IPS-NIHi11 (cell line): ENCODE measurements at places on chromosomes 7 and 10.

DNA sequence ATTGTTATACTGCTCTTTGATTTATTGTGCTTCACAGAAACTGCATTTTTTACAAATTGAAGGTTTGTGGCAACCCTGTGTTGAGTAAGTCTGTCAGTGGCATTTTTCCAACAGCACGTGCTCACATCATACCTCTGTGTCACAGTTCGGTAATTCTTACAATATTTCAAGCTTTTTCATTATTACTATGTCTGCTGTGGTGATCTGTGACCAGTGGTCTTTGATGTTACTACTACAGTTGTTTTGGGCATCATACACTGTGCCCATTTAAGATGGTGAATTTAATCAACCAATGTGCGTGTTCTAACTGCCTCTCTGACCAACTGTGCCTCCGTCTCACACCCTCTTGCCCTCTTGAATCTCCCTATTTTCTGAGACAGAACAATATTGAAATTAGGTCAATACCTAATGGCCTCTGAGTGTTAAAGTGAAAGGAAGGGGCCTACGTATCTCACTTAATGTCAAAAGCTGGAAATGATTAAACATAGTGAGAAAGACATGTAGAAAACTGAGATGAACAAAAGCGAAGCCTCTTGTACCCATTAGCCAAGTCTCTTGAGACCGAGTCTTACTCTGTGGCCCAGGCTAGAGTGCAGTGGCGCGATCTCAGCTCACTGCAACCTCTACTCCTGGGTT, 20.2 kb upstream of the ASL start:
- DNase-seq = no peak

DNA sequence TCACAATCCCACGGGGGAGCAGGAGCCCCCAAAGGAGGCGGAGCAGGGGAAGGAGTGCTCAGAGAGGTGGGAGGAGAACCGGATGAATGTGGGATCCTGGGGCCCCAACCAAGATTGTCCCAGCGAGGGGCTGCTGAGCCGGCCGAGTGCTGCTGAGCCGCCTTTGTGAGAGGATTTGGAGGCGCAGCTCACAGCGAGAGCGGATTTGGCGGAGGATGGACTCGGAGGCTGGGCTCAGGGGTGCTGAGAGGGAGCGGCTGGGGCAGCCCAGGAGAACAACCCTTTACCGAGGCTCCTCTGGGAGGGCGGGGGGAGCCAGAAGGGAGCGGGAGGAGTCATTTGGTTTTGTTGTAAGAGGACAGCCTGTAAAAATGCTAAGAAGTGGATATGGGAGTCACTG, 23.0 kb downstream of the GHRHR start:
- DNase-seq = peak; percentile 46

- DNase-seq = no peak
These were observed 54.5 kb upstream of the TOMM7 start for GRCh38 chr7:22876986-22877729.

GRCh38 chr7:38512704-38513103, 118.5 kb downstream of the AMPH start:
- peak; percentile 14 for DNase-seq

GRCh38 chr10:8556321-8556720, 501.8 kb downstream of the GATA3 start:
- DNase-seq = no peak

GRCh38 chr7:2725178-2726105, 37.4 kb downstream of the AMZ1 start:
- DNase-seq = no peak

- DNase-seq = no peak
These were observed 34.6 kb downstream of the LEP start for GRCh38 chr7:128275681-128276080.

DNA sequence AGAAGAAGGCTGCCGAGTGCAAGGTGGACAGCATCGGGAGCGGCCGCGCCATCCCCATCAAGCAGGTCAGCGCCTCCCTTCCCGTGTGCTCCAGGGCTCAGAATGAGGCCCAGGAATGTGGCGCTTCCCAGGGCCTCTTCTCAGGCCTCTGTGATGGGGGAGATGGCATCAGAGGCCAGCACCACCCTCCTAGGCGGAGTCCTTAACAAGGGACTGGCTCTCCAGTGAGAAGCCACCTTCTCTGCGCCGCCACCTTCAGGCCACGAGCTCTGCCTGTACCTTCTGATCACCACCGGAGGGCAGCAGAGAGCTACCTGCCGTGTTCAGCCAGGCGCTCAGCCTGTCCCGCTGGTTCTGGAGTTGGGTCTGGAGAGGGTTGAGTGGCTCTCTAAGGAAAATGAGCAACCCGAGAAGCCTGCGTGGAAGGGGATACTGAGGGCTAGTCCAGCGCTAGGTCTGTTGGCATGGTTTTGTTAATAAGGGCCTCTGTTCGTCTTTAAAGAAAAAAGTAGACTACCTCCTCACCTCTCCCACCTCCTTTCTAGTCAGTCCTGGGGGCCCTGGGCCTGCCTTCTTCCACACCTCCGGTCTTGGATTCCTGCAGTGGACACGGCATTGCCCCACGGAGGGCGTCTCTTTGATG, 37.7 kb downstream of the AGAP3 start:
- DNase-seq = peak; percentile 91

DNA sequence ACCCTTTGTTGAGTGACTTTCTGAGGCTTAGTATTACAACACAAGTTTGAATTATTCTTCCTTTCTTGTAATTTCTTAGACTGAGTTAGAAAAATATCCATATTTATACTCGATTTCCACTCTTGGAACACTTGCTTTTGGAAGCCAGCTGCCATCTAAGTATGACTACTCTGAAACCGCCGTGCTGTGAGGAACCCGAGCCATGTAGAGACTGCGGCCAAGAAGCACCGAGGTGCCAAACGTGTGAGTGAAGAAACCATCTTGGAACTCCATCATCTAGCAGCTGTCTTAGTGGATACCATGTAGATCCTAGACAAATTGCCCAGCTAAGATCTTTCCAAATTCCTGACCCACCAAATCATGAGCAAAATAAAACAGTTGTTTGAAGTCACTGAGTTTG, 49.7 kb upstream of the PRKAR2B start:
- no peak for DNase-seq

- DNase-seq = no peak
These were observed 63.5 kb downstream of the GRK5 start for GRCh38 chr10:119270762-119271366.

GRCh38 chr10:31994926-31995325, 61.3 kb downstream of the KIF5B start:
- DNase-seq = no peak

- DNase-seq = peak; percentile 94
These were observed 65.2 kb downstream of the GOLGA7B start for GRCh38 chr10:97914837-97915211.

GRCh38 chr10:132967540-132967939, 25.2 kb upstream of the CFAP46 start:
- DNase-seq = no peak

- DNase-seq = no peak
These were observed 161.5 kb upstream of the PRKCQ start for GRCh38 chr10:6741541-6741941.
